ENCODE measurements at places on chromosomes 11 and 22.
A peak's percentile ranks its signal among the peaks of the same experiment; 100 is the strongest.

GRCh38 chr22:31881865-31882264 lies 62.5 kb upstream of the YWHAH start:
- DNase-seq, result no peak

DNA sequence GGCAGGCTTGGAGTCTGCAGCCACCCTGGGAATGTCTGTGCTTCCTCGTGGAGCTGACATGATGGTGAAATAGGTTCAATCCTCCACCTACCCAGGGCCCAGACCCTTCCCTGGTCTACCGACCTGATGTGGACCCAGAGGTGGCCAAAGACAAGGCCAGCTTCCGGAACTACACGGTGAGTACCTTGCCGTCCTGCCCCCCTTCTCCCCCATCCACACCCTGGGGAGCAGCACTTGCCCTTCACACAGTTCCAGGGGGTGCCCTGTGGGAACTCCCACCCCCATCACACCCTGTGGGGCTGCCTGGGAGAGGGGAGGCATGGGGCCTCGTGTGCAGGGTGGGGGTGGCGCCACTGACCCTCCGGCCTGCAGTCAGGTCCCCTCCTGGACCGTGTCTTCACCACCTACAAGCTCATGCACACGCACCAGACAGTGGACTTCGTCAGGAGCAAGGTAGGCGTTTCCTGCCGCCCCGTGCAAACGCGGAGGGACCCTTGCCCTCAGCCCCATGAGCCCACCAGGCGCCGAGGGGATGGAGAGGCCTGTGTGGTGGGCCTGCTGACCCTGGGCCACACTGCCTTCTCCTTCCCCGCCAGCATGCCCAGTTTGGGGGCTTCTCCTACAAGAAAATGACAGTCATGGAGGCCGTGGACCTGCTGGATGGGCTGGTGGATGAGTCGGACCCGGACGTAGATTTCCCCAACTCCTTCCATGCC lies 789 bp downstream of the MIOX start:
- DNase-seq, result no peak

GRCh38 chr11:71263386-71263785 lies 11.0 kb upstream of the SHANK2 start:
- DNase-seq, result no peak

GRCh38 chr11:123144707-123145106 lies 50.3 kb downstream of the CLMP start:
- no peak for DNase-seq

- no peak for DNase-seq
Measured at GRCh38 chr22:24512043-24512442, 16.9 kb downstream of the UPB1 start.

DNA sequence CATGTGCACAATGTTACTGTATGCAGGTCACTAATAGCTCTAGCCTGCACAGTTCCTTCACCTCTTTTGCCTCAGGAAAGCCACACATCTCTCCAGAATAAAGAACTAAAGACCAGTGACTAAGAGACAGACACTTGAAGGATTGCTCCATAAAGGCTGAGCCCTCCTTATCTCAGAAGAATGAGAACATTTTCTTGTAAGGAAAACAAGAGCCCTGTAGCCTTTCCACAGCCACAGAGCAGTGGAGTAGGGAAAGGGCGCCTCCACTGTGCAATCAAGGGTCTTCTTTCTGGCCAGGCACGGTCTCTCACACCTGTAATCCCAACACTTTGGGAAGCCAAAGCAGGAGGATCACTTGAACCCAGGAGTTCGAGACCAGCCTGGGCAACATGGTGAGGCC lies 202.6 kb upstream of the TMEM45B start:
- no peak for DNase-seq

DNA sequence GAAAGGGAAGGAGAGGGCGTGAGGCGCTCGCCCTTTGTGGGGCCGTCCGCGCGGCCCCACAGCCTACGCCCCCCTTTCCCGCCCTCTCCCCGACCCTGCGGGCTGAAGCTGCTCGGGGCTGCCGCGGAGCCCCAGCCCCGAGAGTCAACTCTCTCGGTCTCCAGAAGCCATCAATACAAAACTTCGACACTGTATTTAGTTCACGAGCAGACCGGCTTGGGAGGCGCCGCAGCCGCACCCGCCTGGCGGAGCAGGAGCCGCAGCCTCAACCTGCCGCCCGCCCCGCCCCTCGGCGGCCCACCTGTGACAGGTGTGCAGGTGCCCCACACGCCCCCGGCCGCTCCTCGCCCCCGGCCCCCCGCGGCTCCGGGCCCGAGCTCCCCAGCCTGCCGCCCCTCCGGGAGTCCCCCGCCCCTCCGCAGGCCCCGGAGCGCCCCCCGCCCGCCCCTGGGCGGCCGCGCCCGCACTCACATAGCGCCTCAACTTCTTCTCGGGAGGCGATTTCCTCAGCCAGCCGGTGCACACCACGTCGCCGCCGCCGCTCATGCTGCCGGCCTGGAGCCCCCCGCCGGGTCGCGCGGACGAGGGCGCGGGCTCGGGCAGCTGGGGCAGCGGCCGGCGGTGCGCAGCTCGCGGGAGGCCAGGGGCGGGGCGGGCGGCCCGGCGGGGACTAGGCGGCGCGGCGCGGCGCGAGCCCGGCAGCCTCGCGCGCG lies at the start of gene GAB2:
TSS of gene GAB2 (minus strand) at position 646 of the 713 bp plus-strand sequence. CDS start at position 546, 100 bp downstream.
- peak; percentile 23 for DNase-seq

DNA sequence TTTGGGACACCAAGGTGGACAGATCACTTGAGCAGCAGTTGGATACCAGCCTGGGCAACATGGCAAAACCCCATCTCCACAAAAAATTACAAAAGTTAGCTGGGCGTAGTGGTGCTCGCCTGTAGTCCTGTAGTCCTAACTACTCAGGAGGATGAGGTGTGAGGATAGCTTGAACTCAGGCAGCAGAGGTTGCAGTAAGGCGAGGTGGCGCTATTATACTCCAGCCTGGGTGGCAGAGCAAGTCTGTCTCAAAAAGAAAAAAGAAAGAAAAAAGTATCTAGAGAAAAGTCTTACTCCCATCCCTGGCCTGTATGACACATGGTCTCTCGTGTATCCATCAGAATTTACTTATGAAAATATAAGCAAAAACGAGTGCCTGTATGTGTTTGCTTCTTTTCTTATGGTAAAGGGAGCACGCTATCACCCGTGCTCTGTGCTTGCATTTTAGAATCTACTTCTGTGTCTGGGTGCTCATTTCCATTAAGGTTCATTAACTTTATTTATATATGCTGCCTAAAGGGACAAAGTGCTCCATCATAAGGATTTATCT lies 15.4 kb upstream of the CPT1A start:
- DNase-seq, result no peak

- DNase-seq, result no peak
Measured at GRCh38 chr11:75697906-75698581, 19.6 kb upstream of the MOGAT2 start.

- no peak for DNase-seq
Measured at GRCh38 chr11:115123641-115124040, 380.6 kb downstream of the CADM1 start.

DNA sequence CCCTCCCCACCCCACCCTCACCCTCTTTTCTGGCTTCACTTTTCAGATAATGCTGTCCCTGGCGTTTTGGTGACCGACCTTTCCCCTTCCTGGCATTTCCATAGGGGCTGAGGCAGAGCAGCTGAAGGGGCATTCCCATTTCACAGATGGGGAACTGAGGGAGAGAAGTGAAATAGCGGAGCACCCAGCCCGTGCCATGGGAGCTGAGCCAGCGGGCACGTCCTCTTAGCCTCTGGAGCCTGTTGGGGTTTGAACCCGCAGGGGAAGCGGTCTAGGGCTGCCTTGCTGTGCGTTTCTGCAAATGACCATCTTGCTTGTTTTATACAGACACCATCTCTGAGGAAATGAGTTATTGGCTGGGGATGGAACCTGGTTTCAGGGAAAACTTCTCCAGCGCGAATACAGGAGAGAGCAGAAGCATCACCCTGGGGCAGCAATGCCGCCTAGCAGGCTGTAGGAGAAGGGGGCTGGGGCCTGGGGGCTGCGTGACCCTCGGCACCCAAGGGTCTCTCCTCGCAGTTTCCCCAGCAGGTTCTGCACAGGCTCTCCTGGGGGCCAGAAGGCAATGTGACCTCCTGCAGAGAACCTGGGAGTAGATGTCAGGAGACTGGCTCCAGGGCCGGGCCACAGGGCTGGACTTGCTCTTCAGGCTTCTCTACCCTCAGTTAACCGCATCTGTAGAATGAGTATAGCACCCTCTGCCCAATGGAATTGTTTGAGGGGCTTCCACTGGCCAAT lies 1.5 kb downstream of the PTPRJ start:
- peak; percentile 38 for DNase-seq

DNA sequence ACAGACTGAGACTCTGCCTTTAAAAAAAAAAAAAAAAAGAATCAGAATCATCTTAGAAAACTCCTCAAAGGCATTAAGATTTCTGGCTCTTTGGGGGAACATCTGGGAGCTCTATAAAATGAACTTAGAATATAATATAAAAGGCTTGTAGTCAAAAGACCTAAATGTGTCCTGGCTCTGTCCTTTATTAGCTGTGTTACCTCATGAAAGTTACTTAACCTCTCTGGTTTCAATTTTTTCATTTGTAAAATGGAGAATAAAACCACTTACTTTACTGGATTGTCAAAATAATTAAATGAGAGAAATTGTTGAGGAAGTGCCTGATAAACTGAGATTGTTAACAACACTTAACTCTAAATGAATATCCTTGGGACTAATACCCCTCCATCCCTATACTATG lies 81.8 kb downstream of the FAM168A start:
- no peak for DNase-seq

- DNase-seq, result no peak
Measured at GRCh38 chr22:31350410-31350863, 4.3 kb upstream of the PATZ1 start.

- DNase-seq, result no peak
Measured at GRCh38 chr11:79089601-79090000, 351.2 kb downstream of the TENM4 start.

GRCh38 chr11:34621876-34622275 lies 983 bp downstream of the EHF start:
- DNase-seq, result no peak

DNA sequence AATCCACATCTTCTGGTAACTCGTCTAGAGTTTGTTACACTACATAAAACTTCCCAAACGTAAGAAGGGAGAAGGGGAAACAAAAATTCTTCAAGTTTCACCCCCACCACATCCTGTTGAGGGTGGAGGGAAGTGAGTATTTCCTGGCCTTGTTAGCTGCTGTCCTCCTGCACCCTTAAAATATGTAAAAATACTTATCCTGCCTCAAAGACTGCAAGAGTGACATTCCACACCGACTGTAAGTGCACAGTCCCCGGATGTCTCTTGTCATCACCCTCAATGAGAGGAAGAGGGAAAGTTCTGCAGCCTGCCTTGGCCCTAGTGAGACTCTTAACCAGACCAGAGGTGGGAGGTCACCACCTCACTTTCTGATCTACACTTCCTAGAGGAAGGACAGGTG lies 3.3 kb downstream of the TMEM121B start:
- DNase-seq, result peak; percentile 28

- no peak for DNase-seq
Measured at GRCh38 chr22:42436404-42436803, 4.2 kb upstream of the NFAM1 start.

GRCh38 chr11:61797263-61797944 lies 4.7 kb downstream of the FEN1 start:
- DNase-seq, result peak; percentile 83
